ENCODE measurements at places on chromosomes 16 and 17. TPM values are rescaled to one million over a fixed set of nuclear protein-coding genes. Genes with fewer than 3 reads are reported as not detected.

GRCh38 chr17:57108671-57109392 lies 23.8 kb downstream of the AKAP1 start:
- no peak for DNase-seq

DNA sequence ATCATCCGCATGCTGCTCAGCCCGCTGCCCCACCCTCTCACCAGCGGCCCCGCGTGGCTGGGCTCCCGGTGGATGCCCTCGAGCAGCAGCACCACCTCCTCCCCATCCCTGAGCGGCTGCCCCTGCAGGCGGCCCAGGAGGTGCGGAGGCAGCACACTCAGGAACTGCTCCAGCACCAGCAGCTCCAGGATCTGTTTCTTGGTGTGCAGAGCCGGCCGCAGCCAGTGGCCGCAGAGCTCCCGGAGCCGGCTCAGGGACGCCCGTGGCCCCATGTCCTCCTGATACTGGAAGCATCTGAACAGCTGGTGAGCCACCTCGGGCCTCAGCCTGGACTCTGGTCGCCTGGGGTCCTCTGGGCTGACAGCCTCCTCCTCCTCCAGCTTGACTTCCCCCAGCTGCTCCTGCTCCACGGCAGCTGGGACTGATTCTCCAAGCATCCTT lies 6.6 kb downstream of the ZSCAN10 start:
- DNase-seq = no peak

LRRC37A gene
- total RNA-seq = 11.4 TPM

DNA sequence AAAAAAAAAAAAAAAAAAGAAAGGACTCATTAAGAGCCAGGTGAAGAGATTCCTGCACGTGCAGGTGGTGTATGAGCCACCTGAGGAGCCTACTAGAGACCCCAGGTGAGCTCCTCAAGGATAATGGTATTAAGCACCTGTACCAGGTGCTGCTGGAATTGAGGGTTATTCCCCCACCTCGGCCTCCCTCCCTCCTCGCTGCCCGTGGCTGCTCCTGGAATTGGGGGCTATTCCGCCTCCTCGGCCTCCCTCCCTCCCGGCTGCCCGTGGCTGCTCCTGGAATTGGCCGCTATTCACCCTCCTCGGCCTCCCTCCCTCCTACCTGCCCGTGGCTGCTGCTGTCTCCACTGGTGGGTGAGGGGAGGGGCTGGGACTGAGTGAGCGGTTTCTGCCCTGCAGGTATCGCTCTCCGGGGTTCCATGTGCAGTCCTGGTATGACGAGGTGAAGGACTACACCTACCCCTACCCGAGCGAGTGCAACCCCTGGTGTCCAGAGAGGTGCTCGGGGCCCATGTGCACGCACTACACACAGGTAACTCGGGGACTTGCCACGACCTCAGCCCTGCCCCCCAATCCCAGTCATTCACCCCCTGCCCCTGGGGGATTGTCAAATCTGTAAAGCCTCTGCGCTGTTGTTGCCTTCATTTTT lies 29.3 kb downstream of the CRISPLD2 start:
- DNase-seq = no peak

GFAP gene
- total RNA-seq = not detected

GRCh38 chr16:74999219-74999608 lies 390 bp downstream of the ZNRF1 start:
- peak; percentile 38 for DNase-seq

GRCh38 chr17:29138184-29138955 lies 41.8 kb downstream of the MYO18A start:
- DNase-seq = no peak

CD300LB gene
- 0.34 TPM for total RNA-seq

CACNA1H gene
- total RNA-seq = 8.6 TPM

CCL17 gene
- not detected for total RNA-seq

DNA sequence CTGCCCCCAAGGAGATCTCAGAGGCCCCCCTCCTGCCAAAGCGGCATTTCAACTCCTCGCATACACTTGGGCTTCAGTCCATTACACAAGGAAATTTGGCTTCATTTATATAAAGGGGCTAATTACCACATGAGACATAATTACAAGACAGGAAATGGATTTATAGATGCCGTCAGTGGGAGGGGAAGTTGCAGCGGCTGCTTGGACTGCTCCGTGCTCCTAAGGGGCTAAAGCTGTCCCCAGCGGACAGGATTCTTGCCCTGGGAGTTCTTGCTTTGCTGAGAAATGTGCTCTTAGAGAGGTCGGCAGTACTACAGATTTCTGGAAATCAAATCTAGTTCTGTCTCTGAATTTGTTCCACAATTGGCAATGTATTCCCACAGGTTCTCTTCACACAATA lies 57.2 kb upstream of the NLK start:
- DNase-seq = no peak

- DNase-seq = no peak
Observed at GRCh38 chr16:84704253-84704652, 4.5 kb downstream of the USP10 start.

DNA sequence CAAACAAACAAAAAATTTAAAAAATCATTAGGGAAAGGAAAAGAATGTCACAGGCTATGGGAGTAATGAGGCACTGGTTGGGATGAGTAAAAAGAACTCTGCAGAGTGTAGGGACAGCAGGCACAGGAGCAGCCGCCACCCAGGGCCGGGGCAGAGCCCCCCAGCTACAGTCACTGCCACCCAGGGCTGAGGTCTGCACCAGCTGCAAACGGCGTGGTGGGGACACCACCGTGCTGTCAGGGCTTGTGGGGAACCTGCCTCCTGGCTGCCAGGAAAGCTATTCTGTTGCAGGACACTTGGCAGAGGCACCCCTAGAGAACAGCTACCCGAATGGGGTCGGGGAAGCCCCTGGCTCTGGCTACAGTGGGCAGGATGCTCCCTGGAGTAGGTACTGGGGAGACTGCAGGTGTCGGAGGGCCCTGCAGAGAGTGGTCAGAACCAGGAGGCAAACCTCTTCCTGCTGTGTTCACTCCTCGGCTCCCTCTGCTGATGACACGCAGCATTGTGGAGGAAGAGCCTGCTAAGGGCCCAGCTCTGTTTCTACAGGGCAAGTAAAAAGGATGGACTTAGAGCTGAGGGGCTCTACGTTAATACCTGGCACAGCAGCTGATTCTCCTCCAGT lies 32.3 kb upstream of the CAPN15 start:
- no peak for DNase-seq

GRCh38 chr17:75032720-75033280 lies 14.0 kb downstream of the ATP5PD start:
- no peak for DNase-seq

GRCh38 chr17:81167638-81168037 lies 1.6 kb upstream of the AATK start:
- DNase-seq = no peak

DNA sequence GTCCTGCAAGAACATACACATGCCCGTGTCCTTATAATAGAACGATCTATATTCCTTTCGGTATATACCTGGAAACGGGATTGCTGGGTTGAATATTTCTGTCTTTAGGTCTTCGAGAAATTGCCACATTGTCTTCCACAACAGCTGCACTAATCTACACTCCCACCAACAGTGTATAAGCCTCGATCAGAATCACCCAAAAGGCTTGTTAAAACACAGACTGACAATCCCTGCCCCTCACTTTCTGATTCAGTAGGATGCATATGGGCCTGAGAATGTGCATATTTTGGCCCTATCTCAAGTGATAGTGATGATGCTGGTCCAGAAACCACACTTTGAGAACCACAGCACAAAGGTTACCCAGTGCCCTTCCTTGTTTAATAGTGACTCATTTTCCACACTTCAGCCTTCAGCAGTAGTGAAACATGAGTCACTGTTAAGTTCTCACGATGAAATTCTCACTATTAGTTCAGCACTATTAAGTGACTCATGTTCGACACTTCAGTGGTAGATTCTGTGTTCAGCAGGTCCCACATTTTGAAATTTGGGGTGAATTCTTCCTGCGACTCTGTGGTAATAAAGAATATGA lies 215.6 kb downstream of the GRIN2A start:
- DNase-seq = no peak

DNA sequence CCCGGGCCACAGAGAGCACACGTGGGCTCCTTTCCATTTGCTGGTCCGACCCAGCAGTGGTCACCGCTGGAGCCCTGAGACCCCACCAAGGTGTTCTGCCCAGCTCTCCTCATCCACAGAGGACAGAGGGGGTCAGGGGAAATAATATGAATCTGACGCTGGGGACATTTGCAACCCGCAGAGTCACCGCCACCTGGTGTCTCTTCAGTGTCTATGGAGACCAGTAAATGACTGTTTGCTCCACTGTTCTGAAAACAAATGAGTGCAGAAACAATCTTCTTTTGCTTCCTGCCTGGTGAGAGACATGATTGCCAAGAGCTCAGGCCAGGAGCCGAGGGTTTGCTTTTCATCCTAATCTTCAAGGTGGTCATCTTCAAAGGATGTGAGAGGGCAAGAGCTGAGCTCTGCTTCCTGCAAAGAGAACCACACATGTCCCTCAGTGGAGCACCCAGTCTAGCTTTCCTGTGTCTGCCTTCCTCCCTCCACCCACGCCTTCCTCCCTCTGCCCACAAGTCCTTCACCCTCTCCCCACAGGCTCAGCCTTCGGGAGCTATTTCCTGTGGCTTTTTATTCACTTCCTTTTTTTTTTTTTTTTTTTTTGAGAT lies 14.7 kb upstream of the KLHDC4 start:
- DNase-seq = peak; percentile 18

- DNase-seq = peak; percentile 73
Observed at GRCh38 chr17:7479213-7480088, at the start of gene ZBTB4. TSS of gene ZBTB4 (minus strand) at chr17:7479631. CDS start at chr17:7466801, 12,830 bp downstream.

DNA sequence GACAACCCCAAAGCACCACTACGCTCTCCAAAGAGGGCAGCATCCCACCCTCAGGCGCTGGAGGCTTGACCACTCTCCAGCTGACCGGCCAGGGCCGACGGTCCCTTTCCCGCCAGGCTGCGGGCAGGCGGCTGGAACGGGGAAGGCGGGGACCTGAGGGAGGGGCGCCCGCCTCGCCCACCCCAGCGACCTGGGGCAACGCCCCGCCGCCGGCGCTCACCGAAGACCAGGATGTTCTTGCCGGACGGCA lies 431 bp downstream of the DYNC1LI2 start:
- no peak for DNase-seq

DNA sequence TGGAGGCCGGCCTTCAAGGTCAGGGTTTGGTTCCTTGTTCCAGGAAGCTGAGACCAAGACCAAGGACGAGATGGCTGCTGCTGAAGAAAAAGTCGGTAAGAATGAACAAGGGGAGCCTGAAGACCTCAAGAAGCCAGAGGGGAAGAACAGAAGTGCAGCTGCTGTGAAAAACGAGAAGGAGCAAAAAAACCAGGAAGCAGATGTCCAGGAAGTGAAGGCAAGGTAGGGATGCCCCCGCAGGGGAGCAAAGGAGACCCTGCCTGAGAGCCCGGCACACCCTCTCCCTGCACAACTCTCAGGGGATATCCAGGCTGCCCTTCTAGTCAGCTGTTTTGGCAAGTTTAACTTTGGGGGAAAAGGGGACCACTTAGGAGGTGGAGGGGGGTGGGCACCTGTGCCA lies 29.0 kb downstream of the RNF213 start:
- no peak for DNase-seq

WRAP53 gene
- total RNA-seq = 6.6 TPM

DNA sequence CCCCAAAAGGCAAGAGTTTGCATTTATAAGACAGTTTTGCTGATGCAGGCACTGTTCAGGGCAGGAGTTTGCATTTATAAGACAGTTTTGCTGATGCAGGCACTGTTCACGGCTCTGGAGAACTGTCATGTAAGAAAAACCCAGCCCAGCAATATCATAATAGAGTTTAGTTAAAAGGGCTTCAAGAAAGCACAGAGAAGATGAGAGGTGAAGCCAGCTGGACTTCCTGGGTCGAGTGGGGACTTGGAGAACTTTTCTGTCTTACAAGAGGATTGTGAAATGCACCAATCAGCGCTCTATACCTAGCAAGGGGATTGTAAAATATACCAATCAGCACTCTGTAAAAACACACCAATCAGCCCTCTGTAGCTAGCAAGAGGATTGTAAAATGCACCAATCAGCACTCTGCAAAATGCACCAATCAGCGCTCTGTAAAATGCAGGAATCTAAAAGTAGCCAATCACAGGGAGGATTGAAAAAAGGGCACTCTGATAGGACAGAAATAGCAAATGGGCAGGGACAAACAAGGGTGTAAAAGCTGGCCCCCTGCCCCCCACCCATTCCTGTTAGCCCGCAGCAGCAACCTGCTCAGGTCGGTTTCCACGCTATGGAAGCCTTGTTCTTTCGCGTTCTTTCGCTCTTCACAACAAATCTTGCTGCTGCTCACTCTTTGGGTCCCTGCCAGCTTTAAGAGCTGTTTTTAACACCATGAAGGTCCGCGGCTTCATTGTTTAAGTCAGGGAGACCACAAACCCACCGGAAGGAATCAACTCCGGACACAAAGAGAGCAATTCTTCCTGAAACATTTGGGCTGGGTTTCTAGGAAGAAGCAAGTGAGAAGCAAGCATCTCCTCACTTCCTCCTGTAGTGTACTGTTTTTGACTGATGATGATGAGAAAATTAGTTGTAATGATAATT lies 1.8 kb upstream of the CBX1 start:
- DNase-seq = no peak

DNA sequence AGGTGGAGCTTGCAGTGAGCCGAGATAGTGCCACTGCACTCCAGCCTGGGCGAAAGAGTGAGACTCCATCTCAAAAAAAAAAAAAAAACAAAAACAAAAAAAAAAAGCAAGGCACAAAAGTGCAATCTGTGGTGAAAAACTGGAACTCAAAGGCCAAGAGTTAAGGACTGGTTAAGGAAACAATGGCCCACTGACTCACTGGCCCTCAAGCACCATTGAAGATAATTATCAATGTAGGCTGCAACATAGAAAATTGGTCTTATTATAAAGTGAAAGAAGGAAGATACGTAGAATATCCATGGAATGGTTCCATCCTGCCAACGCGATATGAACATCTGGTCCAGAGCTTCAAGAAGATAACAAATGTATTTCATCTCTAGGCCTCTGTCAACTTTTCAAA lies 444.2 kb downstream of the SOX9 start:
- no peak for DNase-seq

DNA sequence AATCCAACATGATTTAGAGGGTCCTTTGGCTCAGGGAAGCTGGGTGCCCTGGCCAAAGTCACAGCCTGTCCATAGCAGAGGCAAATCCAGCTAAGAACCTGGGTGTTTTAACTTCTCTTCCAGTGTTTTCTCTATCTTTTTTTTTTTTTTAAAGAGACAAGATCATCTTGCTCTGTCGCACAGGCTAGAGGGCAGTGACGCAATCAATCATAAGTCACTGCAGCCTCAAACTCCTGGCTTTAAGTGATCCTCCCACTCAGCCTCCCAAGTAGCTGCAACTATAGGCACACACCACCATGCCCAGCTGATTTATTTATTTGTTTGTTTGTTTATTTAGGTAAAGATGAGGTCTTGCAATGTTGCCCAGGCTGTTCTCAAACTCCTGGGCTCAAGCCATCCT lies 14.8 kb upstream of the GRIN2A start:
- DNase-seq = no peak

Measured in T-helper 17 cell (primary cell).